ENCODE measurements at places on chromosomes 2 and 18. TPM values are rescaled to one million over a fixed set of nuclear protein-coding genes. Genes with fewer than 3 reads are reported as not detected.
A peak's percentile ranks its signal among the peaks of the same experiment; 100 is the strongest.

Gene CXCR1
- total RNA-seq = 0.12 TPM

DNA sequence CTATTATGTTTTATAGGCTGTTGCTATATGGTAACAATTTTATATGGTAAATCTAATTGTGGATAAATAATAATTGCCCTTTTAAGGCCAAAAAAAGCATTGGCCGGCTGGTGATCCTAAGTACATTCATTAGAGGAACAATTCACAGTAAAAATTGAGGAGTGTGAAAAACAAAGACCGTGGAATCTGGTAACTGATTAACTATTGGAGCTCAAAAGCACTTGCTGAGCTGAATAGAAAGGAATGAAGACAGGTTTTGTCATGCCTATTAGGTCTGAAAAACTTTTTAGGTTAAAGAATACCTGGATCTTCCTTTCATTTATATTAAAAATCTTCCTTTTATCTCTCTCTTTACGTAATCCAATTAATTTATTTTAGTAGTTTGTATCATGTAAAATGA, 18.5 kb upstream of the RBBP8 start:
- no peaks in the 10 kb centered on the region for H3K27me3 ChIP-seq
- no peak for DNase-seq
- H3K36me3 ChIP-seq = no peaks in the 10 kb centered on the region
- peaks cover 12% of the 10 kb centered on the region for H3K4me1 ChIP-seq
- H3K27ac ChIP-seq = no peak overlapping the region

- H3K36me3 ChIP-seq = peaks cover 26% of the 10 kb centered on the region
- H3K27me3 ChIP-seq = no peaks in the 10 kb centered on the region
- H3K27ac ChIP-seq = no peak overlapping the region
- no peaks in the 10 kb centered on the region for H3K4me1 ChIP-seq
- no peak overlapping the region for H3K4me3 ChIP-seq
Measured at GRCh38 chr2:15460112-15460620, 101.0 kb downstream of the NBAS start.

DNA sequence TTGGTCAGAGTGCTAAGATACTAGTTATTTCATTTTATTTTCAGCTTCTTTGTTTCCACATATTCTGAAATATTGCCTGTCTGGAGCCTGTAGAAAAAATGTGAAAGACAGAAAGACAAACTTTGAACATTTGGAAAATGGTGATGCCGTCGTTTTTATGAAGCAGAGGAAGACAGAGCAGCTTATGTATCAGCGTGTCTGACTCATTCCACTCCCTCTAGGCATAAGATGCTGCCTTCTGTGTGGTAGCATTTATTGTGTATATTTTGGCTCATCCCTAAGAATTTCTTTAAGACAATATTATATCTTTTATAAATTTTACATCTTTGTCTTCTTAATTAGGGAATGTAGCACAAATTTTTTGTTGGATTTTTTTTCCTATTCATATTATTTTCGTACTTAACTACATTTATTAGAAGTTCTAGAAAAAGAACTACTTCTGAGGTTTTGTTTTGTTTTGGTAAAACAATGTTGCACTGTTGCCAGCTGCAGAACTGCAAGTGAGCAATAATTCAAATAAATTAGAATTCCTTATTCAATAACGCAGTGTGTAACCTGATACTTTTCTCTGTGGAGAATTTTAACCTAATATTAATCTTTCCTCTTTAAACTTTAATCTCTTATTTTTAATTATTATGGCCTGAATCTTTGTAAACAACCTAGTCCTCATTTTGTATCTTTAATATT, 300.4 kb downstream of the ZNF407 start:
- H3K4me3 ChIP-seq = no peak overlapping the region
- peaks cover 19% of the 10 kb centered on the region for H3K4me1 ChIP-seq
- no peaks in the 10 kb centered on the region for H3K27me3 ChIP-seq
- no peaks in the 10 kb centered on the region for H3K36me3 ChIP-seq

Gene NDC80
- 29.6 TPM for total RNA-seq

Gene FAM237A
- not detected for total RNA-seq

DNA sequence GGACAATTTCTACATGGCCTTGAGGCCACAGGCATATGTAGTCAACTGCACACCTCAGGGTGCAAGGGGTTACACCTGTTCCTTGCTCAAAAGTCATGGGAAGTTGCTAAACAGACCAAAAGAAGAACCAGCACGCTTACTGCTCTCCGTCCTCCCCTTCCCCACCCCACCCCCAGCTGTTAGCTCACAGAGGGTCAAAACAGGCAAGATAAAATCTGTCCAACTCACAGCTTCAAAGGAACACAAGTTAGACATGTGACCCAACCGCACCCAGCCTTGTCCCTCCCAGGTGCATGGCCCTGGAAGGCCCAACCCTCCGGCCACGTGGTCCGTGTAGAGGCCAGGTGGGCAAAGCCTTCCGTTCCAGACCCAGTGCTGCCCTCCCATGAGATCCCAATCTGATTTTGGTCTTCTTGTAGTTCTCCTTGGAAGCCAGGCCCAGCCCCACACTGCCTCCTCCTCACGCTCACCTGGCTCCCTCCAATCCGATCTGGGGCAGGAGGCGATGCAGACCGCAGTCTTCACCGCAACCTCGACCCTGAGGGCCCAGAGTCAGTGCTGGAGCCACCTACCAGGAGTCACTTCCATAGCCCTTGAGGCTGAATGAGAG, 14.5 kb upstream of the ASPRV1 start:
- no peaks in the 10 kb centered on the region for H3K36me3 ChIP-seq
- H3K4me1 ChIP-seq = peaks cover 6% of the 10 kb centered on the region
- DNase-seq = no peak

- peaks cover 6% of the 10 kb centered on the region for H3K36me3 ChIP-seq
- peaks cover 9% of the 10 kb centered on the region for H3K4me1 ChIP-seq
- H3K4me3 ChIP-seq = peak overlapping the region; percentile 23
- H3K27me3 ChIP-seq = no peaks in the 10 kb centered on the region
Measured at GRCh38 chr2:202373490-202373889, 2.6 kb upstream of the BMPR2 start.

- H3K4me3 ChIP-seq = no peak overlapping the region
- no peak overlapping the region for H3K27ac ChIP-seq
- no peaks in the 10 kb centered on the region for H3K36me3 ChIP-seq
- no peaks in the 10 kb centered on the region for H3K27me3 ChIP-seq
Measured at GRCh38 chr18:10896851-10897250, 252.5 kb downstream of the PIEZO2 start.

Gene COL4A3
- 0.49 TPM for total RNA-seq

DNA sequence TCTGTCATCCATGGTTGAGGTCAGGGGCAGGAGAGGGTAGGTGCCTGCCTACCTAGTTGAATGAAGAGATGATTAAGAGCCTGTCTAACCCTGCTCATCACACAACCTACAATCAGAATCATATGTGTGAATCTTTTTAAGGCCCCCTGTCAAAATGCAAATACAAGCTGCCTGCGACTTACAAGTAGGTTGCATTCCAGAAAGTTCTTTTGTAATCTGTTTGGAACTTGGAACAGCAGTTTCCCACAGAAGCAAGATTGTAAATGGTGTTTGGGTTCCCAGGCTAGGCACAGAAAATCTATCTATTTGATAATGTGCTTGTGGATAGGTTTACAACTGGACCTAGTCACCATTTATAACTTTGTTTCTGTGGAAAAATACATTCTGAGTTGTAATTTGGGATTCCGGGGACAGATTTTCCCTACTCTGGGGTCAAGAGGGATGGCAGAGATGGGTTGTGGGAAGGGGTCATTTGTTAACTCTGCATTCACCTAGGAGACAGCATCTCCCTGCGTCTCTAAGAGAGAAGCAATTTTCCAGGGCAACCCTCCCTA, 4.4 kb downstream of the LIPG start:
- no peak overlapping the region for H3K4me3 ChIP-seq
- peaks cover 55% of the 10 kb centered on the region for H3K4me1 ChIP-seq
- H3K36me3 ChIP-seq = peaks cover 15% of the 10 kb centered on the region
- H3K27me3 ChIP-seq = no peaks in the 10 kb centered on the region
- no peak for DNase-seq

DNA sequence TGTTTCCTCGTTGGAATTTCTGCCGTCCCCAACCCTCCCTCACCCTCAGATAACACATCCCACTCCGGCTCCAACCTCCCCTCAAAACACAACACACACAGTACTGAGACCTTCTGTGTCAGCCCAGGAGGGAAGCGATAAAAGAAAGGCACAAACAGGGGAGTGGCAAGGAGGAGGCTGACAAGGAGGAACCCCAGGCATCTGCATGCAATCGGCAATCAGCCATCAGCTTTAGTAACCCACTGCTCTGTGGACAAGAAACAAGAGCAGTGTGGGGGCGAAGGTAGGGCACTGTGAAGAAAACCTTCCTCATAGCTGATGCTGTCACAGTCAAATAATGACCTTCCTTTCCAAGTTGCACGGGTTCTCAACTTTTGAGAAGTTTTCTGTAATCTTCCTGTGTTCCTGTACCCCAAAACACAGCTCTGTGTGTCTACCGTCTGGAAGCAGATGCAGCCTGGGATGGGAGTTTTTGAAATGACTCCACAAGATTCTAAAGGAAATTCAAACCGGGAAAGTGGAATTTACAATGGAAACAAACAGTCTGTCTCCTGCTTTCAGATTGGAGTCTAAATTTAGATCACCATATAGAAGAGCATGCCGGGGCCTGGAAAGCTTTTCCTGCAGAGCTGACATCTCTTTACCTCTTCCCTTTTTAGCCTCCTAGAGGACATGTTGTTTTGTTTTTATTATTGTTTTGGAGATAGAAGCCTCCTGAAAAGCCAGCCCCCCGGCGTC, 16.4 kb upstream of the LPIN2 start:
- H3K36me3 ChIP-seq = no peaks in the 10 kb centered on the region
- no peak overlapping the region for H3K4me3 ChIP-seq
- H3K4me1 ChIP-seq = no peaks in the 10 kb centered on the region
- no peak for DNase-seq
- no peaks in the 10 kb centered on the region for H3K27me3 ChIP-seq

Gene LYG2
- total RNA-seq = not detected

DNA sequence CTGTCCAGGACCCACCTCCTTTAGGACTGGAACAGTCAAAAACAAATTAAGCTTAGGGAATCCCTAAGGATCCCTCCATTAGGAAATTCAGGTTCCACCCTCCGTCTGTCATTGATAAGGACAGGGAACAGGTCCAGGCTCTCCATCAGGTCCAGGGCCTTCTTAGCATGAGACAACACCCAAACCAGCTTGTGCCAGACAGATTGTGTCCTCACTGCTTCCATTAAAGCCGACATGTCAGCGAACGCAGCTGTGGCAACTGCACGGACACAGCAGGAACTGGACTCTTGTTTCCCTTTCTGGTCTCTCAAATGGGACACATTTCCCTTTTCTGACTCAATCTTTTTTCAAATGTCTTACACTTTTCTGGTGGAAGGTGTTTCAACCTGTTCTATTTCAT, 81.4 kb downstream of the BCL11A start:
- H3K27me3 ChIP-seq = no peaks in the 10 kb centered on the region
- H3K4me3 ChIP-seq = no peak overlapping the region
- H3K27ac ChIP-seq = no peak overlapping the region

Gene TLX2
- total RNA-seq = not detected

- H3K4me3 ChIP-seq = no peak overlapping the region
- no peak overlapping the region for H3K27ac ChIP-seq
- H3K36me3 ChIP-seq = no peaks in the 10 kb centered on the region
- DNase-seq = no peak
Measured at GRCh38 chr2:144796164-144796563, 276.2 kb upstream of the ZEB2 start.

GRCh38 chr2:142200062-142200461, 69.2 kb upstream of the LRP1B start:
- no peak overlapping the region for H3K4me3 ChIP-seq
- H3K27ac ChIP-seq = no peak overlapping the region
- no peaks in the 10 kb centered on the region for H3K27me3 ChIP-seq
- H3K36me3 ChIP-seq = no peaks in the 10 kb centered on the region

- no peak overlapping the region for H3K4me3 ChIP-seq
- no peak for DNase-seq
- peaks cover 26% of the 10 kb centered on the region for H3K4me1 ChIP-seq
- H3K27ac ChIP-seq = peak overlapping the region; percentile 2
- H3K27me3 ChIP-seq = no peaks in the 10 kb centered on the region
- H3K36me3 ChIP-seq = no peaks in the 10 kb centered on the region
Measured at GRCh38 chr2:144941743-144942488, 422.0 kb upstream of the ZEB2 start.

Gene MGAT4A
- total RNA-seq = 4.6 TPM

DNA sequence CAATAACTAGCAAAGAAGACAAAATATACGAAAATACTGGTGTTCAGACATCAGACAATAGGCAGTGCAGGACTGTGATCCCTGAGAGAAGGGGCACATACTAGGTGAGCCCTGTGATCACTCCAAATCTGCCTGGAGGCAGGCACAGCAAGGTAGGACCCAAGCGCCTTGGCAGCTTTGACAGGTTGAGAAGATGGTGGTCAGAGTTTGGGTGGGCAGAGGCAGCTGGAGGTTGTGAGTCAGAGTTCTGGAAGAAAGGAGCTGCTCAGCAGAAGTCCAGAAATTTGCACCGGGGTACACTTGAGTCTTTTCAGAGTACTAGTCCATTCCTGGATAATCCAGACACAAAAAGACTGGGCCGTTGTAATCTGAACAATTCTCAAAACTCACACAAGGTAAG, 14.0 kb downstream of the KIF1A start:
- no peak overlapping the region for H3K27ac ChIP-seq
- no peaks in the 10 kb centered on the region for H3K36me3 ChIP-seq
- DNase-seq = no peak
- peaks cover 58% of the 10 kb centered on the region for H3K27me3 ChIP-seq
- no peak overlapping the region for H3K4me3 ChIP-seq

Gene BOLL
- not detected for total RNA-seq

- DNase-seq = no peak
- H3K4me1 ChIP-seq = no peaks in the 10 kb centered on the region
- no peaks in the 10 kb centered on the region for H3K27me3 ChIP-seq
- H3K4me3 ChIP-seq = no peak overlapping the region
- no peaks in the 10 kb centered on the region for H3K36me3 ChIP-seq
Measured at GRCh38 chr2:221451862-221452788, 120.0 kb downstream of the EPHA4 start.

Gene REG3G
- total RNA-seq = not detected

DNA sequence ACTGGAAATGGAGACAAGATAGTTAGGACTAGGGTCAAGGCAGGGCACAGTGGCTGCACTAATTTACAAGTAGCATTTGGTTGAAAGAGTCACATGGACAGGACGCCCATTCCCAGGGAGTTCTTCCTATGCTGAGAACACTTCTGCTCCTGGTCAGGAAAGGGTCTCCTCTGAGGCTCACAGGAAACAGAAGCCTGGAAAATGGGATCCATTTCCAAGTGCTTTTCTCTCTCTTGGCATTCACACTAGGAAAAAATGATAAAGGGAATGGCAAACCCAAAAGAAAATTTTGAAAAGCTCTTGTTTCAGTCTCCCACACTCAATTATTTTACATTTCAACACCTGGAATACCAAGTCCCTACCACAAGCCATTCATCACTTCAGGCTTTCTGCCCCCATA, 88.7 kb downstream of the COBLL1 start:
- H3K4me1 ChIP-seq = peaks cover 8% of the 10 kb centered on the region
- DNase-seq = no peak
- H3K36me3 ChIP-seq = no peaks in the 10 kb centered on the region

Gene SUMO1
- total RNA-seq = 67.9 TPM

Gene RAD51AP2
- 0.14 TPM for total RNA-seq

GRCh38 chr2:157107877-157108276, 149.6 kb upstream of the GALNT5 start:
- DNase-seq = peak; percentile 88
- no peaks in the 10 kb centered on the region for H3K27me3 ChIP-seq
- H3K27ac ChIP-seq = no peak overlapping the region
- H3K36me3 ChIP-seq = no peaks in the 10 kb centered on the region

GRCh38 chr2:56889738-56890137, 705.9 kb downstream of the CCDC85A start:
- no peak overlapping the region for H3K27ac ChIP-seq
- no peak for DNase-seq
- no peak overlapping the region for H3K4me3 ChIP-seq
- no peaks in the 10 kb centered on the region for H3K4me1 ChIP-seq
- H3K36me3 ChIP-seq = no peaks in the 10 kb centered on the region
- H3K27me3 ChIP-seq = no peaks in the 10 kb centered on the region

Gene NPAS2
- total RNA-seq = 16.4 TPM

Measured in MCF 10A (cell line).